Endothelial cell of umbilical vein (primary cell): ENCODE measurements at places on chromosomes 3 and 15.
A peak's percentile ranks its signal among the peaks of the same experiment; 100 is the strongest.

DNA sequence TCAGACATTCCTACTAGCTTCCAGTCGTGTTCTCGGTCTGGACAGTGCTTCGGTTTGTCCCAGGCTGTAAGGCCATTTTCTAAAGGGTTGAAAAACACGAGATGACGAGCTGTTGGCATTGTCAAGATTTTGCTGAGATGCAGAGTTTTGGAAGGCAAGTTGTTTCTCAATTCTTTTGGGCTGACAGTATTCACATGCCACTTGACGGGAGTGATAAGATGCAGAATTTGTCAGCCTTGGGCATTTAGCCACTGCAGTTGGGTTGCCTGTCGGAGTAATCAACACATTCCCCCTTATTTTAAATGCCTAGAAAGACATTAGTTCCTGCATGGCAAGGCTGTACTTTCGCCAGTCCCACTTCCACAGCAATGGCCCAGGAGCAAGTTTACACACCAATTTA lies 245.2 kb downstream of the NR1D2 start:
- DNase-seq: no peak

DNA sequence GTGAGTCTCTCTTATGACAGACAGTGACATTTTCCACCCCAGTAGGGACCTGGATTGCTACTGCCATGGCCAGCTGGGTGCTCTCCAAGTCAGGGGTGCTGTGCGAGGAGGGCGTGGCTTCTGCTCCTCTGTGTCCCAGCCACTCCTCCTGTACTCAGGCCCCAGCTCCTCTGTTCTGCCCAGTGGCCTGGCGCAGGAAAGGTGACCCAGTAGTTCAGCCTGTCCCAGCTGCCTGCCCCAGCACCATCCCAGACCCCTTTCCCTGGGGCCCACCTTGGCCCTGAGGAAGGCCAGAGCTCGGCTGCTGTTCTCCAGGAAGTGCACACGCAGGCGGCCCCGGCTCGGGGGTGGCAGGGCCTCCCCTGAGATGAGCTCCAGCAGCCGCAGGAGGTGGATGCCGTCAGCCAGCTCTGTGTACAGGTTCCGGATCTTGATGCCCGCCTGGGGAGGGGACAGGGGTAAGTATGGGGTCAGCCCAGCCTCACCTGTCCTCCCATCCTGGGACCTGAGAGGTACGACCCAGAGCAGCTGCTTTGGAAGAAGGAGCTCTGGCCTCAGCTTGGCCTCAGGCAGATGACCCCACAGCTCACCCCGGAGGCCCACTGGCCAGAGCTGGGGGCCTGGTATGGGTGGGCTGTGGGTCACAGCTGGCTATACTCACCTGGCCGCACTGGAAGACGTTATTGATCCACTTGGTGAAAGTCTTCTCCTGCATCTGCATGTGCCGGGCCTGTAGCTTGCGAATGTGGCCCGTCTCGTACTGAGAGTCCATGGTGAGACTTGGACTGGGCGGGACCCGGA lies 1.0 kb downstream of the SPTBN5 start:
- DNase-seq: no peak

GRCh38 chr3:52722491-52722890 lies 16.6 kb downstream of the SPCS1 start:
- DNase-seq: no peak

DNA sequence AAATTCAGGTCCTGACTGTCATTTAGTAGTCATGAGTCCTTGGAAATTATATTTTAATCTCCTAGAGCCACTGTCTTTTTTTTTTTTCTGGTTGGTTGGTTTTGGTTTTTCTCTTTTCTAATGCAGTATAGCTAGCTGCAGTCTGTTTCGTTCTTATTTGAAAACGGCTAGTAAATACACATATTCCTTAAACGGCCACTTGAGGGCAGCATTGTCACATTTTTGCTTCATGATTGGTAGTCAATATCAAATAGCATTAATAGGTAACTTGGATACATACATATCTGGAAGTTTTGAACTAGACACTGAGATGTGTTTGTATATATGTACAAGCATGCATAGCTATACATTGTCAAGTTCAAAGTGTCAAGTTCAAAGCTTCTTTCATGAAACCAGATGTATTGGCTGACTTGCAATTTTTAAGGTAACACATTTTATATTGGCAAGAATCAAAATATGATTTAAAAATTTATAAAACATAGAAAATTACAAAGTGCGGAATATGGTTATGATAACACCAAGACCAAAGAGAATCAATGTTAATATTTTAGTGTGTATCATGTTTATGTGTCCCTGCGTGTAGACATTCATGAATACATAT lies 22.5 kb downstream of the GABRA5 start:
- DNase-seq: peak; percentile 75

DNA sequence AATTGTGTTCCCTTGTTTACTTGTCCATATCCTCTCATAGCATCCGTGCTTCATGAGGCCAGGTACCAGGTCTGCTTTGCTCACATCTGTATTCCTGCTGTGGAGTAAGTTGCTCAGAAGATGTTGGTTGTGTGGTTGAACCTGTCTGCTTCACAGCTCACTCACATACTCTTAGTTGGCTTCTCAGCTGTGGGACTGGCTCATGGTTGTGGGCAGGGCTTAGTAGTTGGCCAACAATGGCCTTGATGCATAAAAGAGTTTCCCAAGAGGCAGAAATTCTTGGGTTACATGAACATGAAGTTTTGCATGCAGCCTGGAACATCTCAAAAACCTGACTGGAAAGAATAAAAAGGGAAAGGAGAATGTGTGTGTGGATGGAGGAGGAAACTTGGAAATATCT lies 17.0 kb downstream of the CELF6 start:
- no peak for DNase-seq

- DNase-seq: no peak
Measured at GRCh38 chr3:39050029-39050428, 1.7 kb downstream of the SCN11A start.

- no peak for DNase-seq
Measured at GRCh38 chr3:117537949-117538348, 828.4 kb downstream of the TUSC7 start.

DNA sequence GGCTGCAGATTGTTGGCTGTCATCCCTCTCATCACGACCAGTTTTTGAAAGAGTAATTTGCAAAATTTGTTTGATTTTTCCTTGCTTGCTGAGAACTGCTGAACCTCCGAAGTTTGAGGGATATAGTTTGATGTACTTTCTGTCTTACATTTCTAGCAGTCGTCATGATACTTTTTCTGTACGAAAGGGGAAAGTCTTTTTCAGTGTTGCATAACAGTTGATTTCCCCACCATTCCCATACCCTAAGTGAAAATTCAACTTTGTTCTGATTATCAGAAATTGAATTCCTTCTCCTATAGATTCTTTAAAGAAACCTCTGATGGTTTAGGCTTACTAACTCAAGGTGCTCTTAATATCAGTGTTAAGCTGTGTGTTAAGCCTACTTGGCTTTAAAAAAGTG lies 1.6 kb downstream of the PDE8A start:
- peak; percentile 18 for DNase-seq

DNA sequence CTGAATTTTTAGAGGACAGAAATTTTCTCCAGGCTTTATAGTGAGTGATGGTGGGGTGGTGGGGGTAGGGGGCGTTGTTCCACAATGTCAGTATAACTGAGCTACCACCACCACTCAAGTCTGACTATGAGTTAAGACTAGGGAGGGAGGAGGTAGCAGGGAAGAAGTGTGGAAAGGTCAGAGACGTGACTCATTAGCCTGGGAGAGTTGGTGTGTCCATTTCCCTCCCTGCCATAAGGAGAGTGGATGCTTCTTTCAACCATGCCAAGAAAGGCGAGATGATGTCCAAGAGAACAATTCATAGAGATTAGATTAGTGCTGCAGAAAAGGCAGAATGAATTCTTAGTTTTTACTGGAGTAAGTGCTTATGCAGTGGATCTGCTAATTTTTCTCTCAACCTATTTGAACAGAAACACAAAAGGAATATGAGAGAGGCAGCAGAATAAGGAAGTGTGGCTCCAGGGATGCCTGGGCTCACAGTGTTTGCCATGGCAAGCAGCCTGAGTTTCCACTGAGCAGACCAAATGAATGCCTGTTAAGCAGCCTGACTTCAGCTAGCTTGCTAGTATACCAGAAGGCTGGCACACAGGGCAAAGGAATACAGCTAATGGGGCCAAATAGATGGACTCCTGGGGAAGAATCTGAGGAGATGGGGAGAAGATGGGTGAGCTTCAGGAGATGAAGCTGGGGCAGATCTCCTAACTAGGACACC lies 708.9 kb downstream of the NTRK3 start:
- DNase-seq: no peak
